ENCODE measurements at places on chromosomes 6 and 20.

- no peak for ATAC-seq
These were observed 342.5 kb downstream of the CENPW start for GRCh38 chr6:126682440-126682839.

DNA sequence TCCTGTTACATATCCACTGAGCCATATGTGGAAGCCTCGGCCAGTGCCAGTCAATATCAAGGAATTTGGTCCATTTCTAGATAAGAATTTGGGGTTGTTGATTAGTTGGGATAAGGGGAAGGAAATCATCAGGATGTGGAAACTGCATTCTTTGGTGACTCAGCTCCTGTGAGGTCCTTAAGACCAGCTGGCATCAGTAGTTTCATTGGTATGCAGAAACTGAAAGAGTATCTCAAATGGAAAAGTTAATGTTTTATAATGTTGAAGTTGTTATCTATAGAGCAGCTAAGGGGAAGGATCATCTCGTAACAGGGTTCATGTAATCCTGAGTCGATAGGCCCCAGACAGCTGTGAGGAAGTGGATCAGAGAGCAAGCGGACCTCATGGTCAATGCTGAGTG is 87.9 kb upstream of the PRND start:
- ATAC-seq, result no peak

- no peak for ATAC-seq
These were observed 1.2 kb downstream of the MYB start for GRCh38 chr6:135182071-135183001.

DNA sequence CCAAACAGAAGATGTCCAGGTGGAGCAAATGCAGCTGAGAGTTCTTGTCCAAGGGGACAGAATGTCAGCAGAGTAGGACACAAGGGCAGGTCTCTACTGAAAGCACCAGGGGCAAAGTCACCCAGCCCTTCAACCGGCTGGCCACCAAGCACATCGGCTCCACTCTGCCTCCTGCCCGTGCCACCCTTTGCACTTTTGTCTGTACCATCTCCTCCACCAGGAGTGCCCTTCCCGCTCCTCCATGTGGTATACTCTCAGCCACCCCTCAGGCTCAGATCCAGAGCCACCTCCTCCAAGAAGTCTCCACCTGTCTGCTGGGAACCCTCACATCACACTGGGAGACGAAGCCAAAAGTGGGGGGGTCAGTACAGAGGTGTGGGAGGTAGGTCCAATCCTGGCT is 4.1 kb upstream of the HSPA12B start:
- no peak for ATAC-seq

- no peak for ATAC-seq
These were observed 970 bp downstream of the BLTP3A start for GRCh38 chr6:34792605-34793500.

DNA sequence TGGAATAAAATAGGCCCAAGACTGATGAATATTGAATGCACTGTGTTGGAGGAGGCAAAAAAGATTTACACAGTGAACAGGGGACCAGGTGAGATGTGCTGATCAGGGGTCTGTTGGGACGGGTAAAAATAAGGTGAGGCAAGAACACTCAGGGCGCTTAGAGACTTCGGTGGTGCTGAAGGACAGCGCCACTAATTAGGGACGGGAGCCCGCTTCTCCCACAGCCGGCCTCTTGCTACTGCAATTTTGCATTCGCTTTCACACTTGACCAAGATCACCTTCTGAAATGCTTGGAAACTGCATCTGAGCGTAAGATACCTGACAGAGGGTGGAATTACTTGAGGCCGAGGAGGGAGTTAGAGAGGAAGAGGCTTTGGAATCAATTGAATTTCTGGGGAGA is 7.3 kb downstream of the TFAP2D start:
- ATAC-seq, result no peak

GRCh38 chr6:99492092-99492491 is 23.1 kb downstream of the USP45 start:
- ATAC-seq, result no peak

GRCh38 chr6:711925-712324 is 19.0 kb upstream of the EXOC2 start:
- ATAC-seq, result no peak

GRCh38 chr6:21371676-21372171 is 221.8 kb upstream of the SOX4 start:
- ATAC-seq, result no peak

DNA sequence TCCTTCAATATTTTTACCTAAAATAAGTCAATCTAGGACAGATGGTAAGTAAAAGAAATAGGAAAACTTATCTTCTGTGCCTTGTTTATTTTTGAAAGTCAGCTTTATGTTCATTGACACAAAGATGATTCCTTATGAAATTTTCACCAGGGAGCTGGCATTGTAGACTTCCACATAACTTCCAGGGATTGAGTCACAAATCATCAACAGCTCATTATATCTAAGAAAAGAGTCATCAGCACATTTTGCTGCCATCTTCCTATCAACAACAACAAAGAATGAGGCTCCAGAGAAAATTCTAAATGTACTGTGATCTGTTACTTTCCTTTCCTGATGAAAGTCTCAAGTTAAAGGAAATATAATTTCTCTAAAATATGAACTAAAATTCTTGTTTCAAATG is 48.5 kb downstream of the CFAP61 start:
- ATAC-seq, result no peak

DNA sequence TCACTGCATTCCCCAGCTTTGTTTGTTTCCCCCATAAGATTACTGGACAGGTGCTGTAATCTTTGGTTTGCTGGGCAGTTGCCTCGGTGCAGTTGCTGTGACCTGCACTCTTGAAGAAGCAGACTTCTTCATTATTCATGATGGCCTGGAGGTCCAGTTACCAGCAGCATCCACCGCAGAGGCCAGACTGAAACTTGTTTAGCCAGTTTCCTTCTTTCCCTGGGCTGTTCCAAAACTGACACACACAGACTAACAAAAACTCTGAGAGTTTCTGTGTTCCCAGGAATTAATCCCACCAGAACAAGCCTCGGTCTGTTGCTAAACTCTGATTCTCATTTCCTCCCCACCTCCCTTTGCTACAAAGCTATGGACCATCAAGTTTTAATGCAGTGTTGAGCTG is 144.1 kb downstream of the QRSL1 start:
- no peak for ATAC-seq

- ATAC-seq, result no peak
These were observed 18.1 kb downstream of the SLX4IP start for GRCh38 chr20:10453241-10453640.

DNA sequence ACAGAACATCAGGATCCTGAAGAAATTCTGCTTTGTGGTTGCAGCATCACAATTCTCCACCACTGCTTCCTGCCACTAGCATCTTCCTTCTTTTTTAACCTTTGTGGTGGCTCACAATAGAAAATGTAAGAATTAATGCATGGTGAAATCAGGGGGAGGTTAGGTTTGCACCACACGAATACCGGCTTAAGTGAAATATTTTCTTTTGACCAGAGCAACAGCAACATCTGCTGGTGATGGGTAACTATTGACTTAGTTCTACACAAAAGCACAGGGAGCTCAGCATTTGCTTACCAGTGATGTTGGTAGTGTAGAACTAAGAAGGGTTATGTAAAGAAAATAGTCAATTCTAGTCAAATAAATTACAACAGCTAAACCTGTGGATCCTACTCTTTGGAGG is 280.5 kb downstream of the SYNE1 start:
- no peak for ATAC-seq

DNA sequence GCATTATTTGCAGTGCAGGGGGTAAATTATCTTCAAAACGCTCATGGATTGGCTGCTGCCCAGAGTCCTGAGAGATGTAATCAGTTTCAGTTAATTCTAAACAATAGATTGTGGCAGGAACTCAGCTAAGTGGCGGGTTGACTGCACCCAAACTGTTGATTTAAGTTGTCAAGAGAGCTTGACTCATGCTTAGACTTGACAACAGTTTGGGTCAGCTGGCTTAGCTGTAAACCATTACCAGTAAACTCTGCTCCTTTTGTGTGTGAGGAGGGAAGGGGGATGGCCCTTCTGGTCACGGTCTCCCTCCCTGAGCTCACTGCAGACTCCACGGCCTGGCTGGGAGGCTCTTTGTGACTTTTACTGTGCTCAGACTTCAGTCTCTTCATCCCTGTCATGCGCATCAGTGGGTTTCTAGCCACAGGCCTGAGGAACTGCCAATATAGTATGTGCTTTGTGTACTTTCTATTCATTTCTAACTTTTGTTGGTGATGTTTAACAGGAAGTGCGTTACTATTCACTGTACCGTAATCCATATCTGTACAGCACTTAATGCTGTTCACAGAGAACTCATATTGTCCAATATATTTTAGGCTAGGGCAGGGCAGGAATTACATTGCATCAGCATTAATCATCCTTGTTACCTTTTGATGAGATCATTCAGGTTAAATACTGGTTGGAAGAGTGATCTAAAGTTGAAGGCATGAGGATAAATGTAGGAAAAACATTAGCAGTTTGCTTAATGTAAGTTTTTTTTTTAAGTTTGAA is 488.3 kb downstream of the CDKAL1 start:
- ATAC-seq, result no peak

DNA sequence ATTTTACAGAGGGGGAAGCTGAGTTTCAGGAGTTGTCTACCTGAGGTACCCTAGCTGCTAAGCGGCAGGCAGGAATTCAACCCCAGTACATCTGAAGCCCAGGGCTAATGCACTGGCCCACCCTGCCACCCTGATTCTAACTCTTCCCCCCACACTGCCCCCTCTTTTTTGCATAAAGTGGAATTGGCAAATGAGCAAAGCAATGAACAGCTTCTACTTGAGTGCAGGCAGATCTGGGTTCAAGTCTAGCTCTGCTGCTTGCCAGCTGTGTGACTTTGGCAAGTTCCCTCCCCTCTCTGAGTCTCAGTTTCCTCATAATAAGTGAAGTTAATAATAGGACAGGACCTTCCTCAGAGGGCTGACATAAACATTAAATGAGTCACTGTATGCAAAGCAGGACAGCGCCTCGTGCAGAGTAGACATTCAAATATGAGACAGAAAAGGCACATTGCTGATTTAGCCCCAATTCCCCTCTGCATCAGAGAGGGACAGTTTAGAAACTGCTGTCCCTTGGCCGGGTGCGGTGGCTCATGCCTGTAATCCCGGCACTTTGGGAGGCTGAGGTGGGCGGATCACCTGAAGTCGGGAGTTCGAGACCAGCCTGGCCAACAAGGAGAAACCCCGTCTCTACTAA is 4.7 kb downstream of the ADA start:
- peak; percentile 63 for ATAC-seq

DNA sequence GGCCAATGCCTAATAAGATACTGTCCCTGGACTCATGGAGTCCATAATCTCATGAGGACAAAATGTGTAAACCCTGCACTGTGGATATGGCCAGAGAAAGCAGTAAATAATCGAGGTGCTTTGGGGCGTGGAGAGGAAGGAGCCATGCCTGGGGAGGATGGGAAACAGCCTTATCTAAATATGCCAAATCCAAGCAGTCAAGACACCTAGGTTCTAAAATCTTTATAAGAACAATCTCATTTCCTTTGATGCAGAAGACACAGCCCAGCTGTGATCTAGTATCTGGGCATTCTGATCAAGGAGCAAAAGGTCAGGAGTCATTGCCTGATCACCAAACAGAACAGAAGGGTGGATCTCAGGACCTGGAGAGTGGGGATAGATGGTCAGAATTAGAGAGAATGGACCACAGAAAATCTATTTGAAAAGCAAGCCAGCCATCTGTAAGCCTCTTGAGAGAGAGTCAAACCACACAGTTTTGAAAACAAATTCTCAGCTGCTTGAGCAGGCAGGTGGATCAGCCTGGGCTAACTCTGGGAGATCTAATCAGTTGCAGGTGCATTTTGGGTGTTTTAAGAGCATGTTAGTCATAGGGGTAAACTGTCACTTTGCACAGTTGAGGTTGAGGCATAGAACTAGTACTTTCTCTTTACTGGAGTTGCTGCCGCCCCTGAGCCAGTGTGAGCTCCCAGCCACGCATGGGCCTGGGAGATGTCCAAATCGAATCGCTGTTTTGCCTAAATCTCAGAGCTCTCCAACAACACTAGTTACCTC is 130.8 kb upstream of the TNFAIP3 start:
- peak; percentile 92 for ATAC-seq

- no peak for ATAC-seq
These were observed 1058.6 kb upstream of the FLRT3 start for GRCh38 chr20:15396026-15396425.

GRCh38 chr6:56091159-56091869 is 156.1 kb downstream of the COL21A1 start:
- no peak for ATAC-seq

- ATAC-seq, result no peak
These were observed 93.8 kb upstream of the MARCKS start for GRCh38 chr6:113763311-113763766.

GRCh38 chr20:444117-444516 is 18.2 kb downstream of the TBC1D20 start:
- no peak for ATAC-seq

DNA sequence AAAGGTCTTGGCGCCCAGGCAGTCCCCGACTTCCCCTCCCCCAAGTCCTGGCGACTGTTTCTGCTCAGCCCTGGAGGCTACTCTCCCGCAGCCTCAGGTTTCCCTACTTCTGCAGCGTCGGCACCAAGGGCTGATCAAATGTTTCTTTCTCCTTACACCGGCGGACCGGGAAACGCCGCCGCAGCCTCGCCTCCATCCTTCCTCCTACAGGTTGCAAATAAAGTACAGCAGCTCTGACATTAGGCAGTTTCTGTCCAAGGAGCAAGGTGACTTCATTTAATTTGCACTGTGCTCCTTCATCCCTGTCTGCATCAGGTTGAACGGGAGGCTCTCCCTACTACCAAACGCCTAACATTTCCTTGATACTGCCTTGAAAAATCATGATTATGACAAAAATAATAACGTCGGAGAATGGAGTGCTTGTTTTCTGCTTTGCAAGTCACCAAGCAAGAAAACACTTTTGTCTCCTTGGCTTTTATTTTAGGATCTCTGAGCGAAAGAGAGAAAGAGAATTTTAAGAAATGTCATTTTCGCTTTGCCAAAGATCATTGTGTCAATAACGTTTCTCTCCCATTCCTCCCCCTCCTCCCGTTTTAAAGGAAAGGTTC is 1.0 kb downstream of the CLIC5 start:
- ATAC-seq, result no peak

DNA sequence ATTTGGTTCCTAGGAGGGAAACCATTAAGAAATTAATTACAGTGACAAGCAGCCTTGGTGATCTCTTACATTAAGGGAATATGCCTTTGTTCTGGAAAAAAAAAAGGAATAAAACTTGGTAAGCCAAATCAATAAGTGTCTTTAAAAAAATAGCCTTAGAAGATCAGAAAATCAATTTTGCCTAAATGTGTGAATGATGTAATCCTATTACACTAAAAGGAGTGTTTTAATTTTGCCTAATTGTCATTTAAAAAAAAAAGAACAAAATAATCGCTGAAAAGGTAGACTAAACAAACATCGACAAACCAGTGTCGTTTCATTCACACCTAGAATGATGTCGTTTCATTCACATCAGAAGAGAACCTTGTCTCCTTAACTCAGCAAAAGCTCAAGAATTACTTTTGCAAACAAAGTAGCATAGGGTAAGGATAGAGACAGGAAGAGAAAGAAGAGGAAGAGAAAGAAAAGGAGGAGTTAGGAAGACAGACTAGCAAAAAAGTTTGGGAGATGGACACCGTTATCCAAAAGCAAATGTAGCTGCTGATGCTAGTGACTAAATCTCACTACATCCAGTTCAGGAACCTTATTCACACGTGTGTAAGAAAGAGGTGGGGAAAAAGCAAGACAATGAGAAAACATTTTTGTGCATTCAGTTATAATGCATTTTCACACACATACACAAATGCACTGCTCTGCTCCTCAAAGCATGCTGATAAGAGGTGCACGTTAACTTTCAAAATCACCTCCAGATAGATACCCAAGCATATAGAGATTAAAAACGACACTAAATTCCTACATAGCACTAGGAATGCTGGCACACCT is 60.6 kb downstream of the HIVEP2 start:
- ATAC-seq, result no peak

Measured in activated CD4-positive, CD25-positive, alpha-beta regulatory T cell treated with anti-CD3 and anti-CD28 coated beads, Interleukin-2, amount 50 U/mL, for 24 hours (primary cell).